ENCODE measurements at places on chromosomes 4 and X. TPM values are rescaled to one million over a fixed set of nuclear protein-coding genes. Genes with fewer than 3 reads are reported as not detected.

SLC6A8 gene
- total RNA-seq: 2.2 TPM

DNA sequence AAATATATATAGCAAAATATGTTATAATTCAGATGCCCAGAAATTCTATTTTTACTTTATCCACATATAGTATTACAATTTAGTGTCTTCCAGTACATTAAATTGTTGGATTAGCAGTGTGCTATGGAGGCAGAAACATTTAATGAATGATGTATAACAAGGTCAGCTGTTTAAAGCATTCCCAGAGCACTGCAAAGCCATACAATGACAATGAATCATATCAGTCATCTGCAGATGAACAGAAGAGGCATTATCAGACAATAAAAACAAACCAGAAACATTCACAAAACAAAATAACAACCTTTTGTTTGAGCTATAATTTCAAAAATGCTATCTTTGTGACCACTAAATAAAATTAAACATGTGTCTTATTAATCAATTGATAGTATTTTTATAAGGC lies 524.2 kb downstream of the FAT4 start:
- no peak for DNase-seq

DNA sequence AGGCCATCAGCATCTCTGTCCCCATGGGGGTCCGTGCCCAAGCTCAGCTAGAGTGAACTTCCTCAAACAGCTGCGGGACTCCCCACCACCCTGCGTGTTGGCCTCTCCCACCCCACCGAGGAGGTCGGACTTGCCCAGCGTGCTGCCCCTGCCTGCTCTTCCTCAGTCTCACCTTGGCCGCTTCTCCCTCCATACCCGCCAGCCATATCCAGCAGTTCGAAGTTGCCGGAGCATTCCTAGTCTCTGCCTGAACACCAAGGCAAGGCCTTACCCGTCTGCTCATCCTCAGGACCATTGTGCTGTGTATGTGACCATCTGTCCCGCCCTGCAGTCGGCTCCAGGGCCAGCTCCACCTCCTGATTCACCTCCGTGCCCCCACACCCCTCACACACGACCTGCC lies 84.5 kb downstream of the WFS1 start:
- DNase-seq: no peak

DNA sequence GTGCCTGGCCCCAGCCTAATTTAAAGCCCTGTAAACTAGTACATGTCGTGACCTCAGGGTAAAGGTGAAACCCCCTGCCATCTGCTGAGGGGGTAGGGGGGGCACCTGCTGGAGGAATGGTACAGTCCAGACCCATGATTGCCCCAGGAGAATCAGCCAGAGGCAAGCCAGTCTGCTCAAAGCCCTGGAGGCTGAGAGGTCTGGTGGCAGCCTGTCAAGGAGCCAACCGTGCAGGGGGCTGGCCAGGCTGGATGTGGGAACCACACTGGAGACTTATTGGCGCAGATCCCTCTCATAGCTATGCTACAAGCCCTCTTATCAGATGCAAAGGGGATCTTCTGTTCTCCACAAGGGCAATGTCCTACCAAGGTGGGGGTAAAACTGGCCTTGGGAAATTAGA lies 31.4 kb upstream of the PJA1 start:
- DNase-seq: no peak

DNA sequence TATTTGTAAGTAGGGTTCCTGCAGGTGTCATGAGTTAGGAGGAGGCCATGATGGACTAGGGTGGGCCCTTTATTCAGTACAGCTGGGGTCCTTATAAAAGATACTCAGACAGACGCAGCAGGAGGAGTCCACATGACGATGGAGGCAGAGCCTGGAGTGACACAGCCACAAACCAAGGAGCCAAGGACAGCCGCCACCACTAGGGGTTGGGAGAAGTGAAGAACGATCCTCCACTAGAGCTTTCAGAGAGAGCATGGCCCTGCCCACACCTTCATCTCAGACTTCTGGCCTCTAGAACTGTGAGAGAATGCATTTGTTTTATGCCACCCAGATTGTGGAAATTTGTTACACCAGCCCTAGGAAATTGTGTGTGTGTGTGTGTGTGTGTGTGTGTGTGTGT lies 31.1 kb downstream of the JAKMIP1 start:
- no peak for DNase-seq

- no peak for DNase-seq
Measured at GRCh38 chrX:151570561-151570960, 7.1 kb downstream of the PASD1 start.

DNA sequence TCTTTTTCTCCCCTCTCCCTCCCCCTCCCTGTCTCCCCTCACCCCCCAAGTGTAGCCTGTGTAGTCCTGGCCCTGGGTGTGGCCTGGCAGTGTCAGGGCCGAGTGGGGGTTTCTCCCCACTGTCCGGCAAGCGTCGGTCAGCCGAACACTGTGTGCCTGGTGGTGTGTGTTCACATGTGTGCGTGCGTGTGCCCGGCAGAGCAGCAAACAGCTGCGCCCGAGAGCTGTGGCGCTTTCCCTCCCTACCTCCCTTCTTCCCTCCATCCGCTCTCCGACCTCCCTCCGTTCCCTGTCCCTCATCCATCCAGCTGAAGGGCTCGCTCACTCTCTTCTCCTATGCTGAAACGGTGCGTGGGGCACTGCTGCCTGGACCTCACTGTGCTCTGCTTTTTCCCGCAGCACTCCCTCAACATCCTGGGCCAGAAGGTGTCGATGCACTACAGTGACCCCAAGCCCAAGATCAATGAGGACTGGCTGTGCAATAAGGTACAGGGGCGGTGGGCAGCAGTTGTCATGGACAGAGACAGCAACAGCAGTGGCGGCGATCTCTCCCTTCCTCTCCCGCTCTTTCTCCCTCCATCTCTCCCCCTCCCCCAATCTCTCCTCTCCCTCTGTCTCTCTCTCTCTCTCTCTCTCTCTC lies 17.4 kb upstream of the UBA1 start:
- DNase-seq: no peak

GRCh38 chrX:14942341-14942740 lies 69.1 kb downstream of the MOSPD2 start:
- DNase-seq: no peak
